ENCODE measurements at places on chromosomes 3 and 15.

- no peak for DNase-seq
Observed at GRCh38 chr3:16633948-16634347, 28.7 kb upstream of the DAZL start.

DNA sequence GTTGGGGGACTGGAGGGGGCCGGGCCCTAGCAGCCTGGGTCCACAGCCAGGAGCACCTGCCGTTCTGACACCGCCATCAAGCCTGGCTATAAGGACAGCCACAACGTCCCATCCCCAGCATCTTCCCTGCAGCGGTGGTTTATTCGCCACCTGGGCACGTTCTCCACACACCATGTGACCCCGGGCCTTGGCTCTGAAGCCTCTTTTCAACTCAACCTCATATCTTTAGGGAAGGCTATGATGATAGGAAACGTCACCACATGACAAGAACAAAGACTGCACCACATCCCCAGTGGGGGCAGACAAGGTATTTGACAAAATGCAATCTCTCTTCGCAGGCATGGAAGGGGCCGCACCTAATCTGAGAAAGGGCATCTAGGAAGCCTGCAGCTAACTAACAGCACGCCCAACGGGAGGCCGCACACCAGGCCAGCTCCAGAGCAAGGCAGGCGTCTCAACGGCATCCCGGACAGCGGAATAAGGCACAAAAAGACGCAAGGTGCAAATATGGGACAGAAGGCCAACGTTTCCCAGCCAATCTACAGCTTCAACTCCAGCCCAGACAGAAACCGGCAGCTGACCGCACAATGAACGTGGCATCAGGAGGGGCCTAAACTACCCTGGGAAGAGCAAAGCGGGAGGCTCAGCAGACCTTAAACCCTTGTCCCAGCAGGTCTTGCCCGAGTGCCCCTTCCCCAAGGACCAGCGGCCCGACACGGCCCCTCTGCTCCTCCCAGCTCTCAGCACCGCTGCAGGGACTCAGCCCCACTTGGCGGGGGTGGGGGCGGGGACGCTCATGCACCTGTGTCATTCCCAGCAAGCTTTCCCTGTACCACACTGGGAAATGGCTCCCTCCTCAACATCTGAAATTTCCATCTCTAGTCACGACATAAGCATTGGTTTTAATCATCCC, 41.9 kb downstream of the NIPA2 start:
- DNase-seq = no peak

DNA sequence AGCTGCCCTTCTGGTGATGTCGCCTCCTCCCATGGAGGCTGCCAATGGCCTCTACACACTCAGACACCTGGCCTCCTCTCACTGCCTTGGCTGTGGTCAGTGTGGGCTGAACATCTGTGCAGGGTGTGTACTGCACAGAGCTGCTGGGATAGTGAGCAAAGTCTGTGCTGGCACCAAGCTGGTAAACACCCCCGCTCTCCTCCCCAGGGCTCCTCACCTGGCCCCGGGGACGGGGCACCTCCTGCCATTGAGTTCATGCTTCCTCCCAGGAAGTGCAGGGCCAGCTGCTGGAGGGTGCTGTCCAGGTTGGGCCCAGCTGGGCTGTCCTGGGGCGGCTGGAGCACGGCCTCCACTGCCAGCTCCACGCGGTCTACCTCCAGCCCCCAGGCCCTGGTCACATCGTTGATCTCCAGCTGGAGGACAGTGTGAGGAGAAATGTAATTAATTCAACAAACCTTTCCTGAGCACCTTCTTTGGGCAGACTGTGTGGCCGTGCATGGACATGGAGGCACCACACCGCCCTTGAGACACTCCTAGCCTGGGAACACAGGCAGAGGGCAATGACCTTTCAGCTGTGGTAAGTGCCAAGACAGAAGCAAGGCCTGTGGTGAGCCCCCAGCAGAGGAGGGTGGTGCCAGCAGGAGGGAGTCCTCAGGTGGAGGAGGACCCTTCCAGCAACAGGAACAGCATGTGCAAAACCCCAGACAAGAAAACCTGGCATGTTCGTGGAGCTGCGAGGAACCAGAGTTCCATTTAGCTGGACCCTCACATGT, 6.8 kb downstream of the STOML1 start:
- DNase-seq = no peak

GRCh38 chr3:45003859-45004258, 22.2 kb upstream of the CLEC3B start:
- DNase-seq = no peak

DNA sequence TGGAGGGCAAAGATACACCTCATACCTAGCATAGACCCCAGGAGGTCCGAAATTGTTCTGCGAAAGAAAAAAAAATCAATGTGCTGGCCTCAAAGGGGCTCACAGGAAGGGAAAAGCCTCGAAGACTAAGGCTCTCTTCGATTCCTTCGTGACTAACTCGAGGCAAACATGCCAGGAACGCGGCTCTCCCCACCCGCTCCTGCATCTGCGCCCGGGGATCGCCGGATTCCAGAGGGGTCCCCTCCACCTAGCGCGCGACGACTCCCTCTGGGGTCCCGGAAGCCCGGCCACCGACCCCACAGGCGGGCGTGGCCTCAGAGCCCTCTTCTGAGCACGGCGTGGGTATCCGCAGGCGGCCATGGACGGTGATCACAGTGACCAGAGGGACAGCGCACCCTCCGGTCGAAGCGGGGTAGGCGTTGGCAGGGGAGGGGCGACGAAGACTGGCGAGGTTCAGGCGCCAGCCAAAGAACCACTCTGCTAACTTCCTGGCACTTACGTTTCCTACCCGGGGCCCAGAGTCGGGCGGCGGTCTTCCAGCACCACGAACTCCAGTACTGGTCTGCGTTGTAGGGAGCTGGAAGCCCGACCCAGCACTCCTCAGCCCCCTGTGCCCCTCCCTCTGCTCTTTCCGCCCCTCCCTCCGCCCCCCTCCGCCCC, 515 bp upstream of the EIF3J start:
- DNase-seq = no peak

DNA sequence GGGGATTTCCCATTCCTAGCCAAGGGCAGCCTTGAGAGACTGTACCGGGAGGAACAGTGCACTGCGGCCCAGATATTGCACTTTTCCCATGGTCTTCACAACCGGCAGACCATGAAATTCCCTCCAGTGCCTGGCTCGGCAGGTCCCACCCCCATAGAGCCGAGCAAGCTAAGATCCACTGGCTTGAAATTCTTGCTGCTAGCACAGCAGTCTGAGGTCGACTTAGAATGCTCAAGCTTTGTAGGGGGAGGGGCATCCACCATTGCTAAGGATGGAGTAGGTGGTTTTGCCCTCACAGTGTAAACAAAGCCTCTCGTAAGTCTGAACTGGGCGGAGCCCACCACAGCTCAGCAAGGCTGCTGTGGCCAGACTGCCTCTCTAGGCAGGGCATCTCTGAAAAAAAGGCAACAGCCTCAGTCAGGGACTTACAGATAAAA, 156.3 kb downstream of the FRMD5 start:
- no peak for DNase-seq

GRCh38 chr3:9347081-9347480, 15.8 kb upstream of the THUMPD3 start:
- DNase-seq = no peak

GRCh38 chr3:31696009-31696297, 163.2 kb downstream of the STT3B start:
- DNase-seq = no peak

GRCh38 chr3:128349963-128350599, 116.6 kb downstream of the DNAJB8 start:
- no peak for DNase-seq

GRCh38 chr3:114743746-114744485, 403.2 kb downstream of the ZBTB20 start:
- DNase-seq = no peak
